ENCODE measurements at places on chromosomes 5 and 9.

- no peak for DNase-seq
Measured at GRCh38 chr5:126052120-126052519, 371.1 kb upstream of the GRAMD2B start.

- DNase-seq = no peak
Measured at GRCh38 chr5:6492934-6493333, 44.3 kb downstream of the UBE2QL1 start.

GRCh38 chr5:169175733-169176132, 125.2 kb downstream of the SLIT3 start:
- no peak for DNase-seq

- DNase-seq = peak; percentile 91
Measured at GRCh38 chr9:136075881-136076678, 19.0 kb downstream of the NACC2 start.

GRCh38 chr5:75324791-75325190, 12.2 kb upstream of the HMGCR start:
- peak; percentile 40 for DNase-seq
